ENCODE measurements at places on chromosomes 1 and 21. TPM values are rescaled to one million over a fixed set of nuclear protein-coding genes. Genes with fewer than 3 reads are reported as not detected.

Gene S100A7
- not detected for total RNA-seq

Gene RAP1A
- total RNA-seq: 27.5 TPM

Gene UBE2J2
- total RNA-seq: 43.1 TPM

Gene FCGR2B
- not detected for total RNA-seq

Gene OR6K2
- total RNA-seq: not detected

Gene DMRTA2
- total RNA-seq: 0.26 TPM

Gene PDPN
- total RNA-seq: not detected

Gene SPRR2E
- not detected for total RNA-seq
